ENCODE measurements at places on chromosomes 12 and 14. TPM values are rescaled to one million over a fixed set of nuclear protein-coding genes. Genes with fewer than 3 reads are reported as not detected.
A peak's percentile ranks its signal among the peaks of the same experiment; 100 is the strongest.

DNA sequence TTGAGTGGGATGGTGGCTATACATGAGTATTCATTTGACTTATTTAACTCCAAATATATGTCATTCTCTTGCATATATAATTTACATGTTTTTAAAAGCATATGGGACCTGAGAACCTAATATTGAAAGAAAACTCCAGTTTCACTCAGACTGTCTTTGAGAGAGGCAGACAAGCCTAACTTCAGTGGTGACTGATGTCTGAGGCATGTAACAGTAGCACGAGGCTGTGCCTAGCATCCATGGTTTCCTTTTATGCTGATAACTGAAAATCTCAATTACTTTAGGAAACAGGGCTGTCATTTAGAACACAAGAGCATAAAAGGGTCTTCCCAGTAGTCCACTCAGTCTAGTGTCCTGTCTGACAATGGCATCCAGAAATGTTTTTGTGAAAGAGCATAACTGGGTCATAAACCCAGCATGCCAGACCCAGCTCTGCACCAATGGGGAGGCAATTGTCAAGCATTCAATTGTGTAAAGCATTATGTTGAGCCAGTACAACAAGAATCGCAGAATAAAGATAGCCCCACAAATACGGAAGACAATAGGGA, 24.3 kb downstream of the MAPK1IP1L start:
- no peak for DNase-seq

DNA sequence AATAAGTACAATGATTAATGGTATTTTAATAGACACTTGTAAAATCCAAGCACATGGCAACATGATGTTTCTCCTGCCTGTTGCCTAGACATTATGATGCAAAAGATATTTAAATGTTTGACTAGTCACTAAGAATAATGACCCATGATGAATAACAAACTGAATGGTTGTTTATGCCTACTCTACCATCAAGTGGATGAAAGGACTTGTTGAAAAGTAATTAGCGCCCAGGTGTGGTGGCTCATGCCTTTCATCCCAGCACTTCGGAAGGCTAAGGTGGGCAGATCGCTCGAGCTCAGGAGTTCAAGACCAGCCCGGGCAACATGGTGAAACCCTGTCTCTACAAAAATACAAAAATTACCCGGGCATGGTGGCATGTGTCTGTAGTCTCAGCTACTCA, 30.7 kb downstream of the KIF21A start:
- DNase-seq, result no peak

DNA sequence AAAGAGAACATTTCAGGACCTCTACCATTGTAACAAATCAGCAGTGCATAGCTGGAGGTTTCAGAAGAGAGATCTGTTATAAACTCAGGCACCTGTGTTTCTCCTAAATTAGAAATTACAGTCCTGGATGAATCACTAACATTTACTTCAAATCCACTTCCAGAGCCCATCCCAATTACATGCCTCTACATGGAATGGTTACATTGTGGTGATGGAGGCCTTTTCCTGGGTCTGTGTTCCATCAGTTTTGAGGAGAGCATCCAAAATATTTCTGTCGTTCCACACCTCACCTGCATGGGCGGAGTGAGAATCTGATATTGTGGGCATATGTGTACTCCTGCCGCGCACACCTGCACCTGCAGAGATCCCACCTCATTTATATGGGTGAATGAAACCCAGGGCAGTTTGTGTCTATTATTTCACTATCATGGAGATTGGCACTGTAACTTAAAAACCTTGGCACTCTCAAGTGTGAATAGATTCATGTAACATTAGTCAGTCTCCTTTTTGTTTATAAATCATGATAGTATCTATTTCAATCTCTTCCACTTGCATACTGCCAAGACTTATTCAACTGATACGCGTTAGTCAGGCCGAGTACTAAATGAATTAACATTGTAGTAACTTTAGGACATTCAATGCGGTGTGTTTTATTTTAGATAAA, 215.1 kb upstream of the FAR2 start:
- no peak for DNase-seq

DNA sequence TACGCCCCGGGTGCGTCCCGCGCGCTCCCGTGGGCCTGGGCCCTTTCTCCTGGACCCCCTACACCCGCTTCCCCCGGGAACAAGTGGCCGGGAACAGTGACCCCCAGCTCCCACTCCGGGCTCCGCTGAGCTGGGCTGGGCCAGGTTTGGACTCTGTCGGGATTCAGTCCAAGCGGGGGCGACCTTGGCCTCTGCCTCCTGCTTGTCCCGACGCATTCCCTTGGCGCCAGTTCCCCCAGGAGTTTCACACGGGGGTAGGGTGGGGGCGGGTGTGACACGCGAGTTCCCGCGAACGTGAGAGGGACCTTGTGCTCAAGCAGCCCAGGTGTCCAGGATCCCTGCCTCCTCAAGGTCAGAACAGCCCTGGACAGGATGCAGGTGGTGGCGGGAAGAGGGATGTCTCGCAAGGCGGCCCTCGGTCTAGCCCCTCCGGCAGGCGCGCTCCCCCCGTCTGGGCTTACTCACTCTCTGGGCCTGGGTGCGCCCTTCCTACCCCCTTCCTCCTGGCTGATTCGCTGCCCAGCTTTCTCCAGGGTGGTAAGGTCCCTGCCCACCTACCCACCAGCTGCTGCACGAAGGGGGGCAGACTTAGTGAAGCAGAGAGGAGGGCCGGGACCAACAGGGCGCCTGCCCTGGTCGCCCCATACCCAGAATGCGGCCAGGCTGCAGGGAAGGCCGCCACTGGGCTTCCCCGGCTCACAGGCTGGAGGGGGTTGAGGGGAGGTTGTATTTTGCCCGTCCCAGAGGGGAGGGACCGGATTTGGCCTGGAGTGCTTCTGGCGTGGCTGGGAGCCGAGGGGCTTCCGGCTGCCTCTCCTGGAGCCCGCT, 862 bp downstream of the CRIP2 start:
- DNase-seq, result no peak

- no peak for DNase-seq
These were observed 344.5 kb downstream of the AEBP2 start for GRCh38 chr12:19783547-19784444.

DNA sequence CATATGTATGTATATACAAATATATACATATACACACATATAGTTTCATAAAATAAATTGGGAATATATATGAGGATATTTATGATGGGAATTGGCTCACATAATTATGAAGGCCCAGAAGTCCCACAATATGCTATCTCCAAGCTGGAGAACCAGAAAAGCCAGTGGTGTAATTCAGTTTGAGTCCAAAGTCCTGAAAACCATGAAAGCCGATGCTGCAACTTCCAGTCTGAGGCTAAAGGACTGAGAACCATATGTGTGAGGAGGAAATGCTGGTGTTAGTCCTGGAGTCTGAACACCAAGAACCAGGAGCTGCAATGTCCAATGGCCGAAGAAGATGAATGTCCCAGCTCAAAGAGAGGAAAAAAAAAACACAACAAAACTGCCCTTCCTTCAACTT, 65.5 kb upstream of the PRKD1 start:
- DNase-seq, result peak; percentile 77

- no peak for DNase-seq
These were observed 117.9 kb upstream of the SFSWAP start for GRCh38 chr12:131592972-131593371.

DNA sequence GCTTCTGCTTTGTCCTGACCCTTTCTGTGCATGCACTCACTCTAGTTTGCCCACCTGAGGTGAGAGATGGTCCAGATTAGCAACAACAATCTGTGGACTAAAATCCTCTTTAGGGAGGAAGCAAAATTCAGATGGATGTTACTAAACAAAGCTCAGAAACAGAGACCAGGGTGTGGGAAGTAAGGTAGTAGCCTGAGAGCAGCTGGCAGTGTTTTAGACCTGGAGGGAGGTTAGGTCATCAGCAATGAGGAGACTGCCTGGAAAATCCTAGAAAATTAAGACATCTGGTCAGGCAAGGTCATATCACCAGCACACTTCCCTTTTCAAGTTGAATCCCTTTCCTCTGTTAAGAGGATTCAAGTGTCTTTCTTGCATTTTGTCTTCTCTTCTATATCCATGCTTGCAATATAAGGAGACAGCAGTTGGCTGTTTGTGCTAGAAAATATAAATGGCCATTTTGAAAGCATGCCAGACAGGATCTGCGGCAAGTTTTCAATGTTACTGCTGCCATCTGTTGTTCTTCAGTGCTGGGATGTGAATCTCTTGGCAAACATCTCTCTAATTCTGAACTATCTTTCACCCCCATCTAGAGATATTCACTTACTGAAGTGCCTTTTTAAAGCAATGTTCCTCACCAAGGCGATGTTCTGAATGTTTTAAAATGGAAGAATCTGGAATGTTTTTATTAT, 266.4 kb downstream of the NAV3 start:
- DNase-seq, result peak; percentile 29

DNA sequence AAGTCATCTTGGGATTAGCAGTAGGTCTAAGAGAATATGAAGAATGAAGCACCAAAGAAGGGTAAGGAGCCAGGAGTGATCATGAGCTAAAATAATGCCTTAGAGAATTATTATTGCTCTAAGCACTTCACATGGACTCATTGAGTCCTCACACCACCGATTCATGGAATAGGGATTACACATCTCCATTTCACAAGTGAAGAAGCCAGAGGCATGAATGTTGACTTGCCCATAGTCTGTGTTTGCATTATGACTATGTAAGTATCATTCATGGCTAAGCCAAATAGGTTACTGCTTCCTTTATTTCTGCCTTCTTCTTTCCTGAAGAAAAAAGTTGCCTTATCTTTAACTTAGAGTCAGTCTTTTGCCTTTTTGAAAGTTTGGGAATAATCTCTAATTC, 99.3 kb upstream of the NEDD1 start:
- DNase-seq, result no peak

Gene DTX3
- 25.9 TPM for polyA plus RNA-seq

Gene OTOGL
- polyA plus RNA-seq, result 0.22 TPM

Gene SERPINA10
- polyA plus RNA-seq, result 0.90 TPM

Gene CARMIL3
- 2.4 TPM for polyA plus RNA-seq

Data from large intestine (tissue), 12 donors.